ENCODE measurements at places on chromosomes 2 and 18.

DNA sequence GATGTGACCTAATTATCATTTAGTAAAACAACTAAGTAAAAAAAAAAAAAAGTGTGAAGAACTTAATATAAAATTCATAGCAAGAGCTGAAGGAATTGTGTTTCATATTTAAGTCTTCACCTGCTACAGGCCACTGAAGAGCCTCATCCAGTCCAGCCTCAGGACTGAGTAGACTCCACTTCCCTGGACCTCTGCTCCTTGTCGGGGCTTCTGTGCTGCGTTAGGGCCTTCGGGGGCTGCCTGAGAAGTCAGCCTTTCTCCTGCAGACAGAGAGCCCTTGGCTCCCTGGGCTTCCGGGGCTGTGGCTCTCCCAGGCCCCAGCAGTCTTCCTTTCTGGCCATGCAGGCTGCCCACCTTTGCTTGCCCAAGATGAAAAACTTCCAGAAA, 95.5 kb downstream of the MTCL1 start:
- DNase-seq = no peak

- no peak for DNase-seq
These were observed 9.0 kb upstream of the HIBCH start for GRCh38 chr2:190328573-190329147.

DNA sequence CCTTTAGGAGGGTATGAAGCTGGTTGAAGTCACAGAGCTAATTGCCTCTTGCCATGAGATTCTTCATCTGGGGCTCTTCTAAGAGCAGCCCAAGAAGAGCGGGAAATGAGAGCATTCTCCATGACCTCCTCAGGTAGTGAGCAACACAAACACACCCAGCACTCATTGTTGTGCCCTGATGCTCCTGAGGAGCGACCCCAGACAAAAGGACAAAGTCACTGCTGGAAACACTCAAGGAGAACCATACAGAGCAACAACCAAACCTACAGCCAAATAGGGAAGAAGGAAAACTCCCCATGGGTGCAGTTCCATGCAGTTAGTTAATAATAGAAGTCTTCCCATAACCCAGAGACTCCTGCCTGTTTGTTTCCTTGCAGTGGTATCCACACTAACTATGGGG, 426.0 kb upstream of the CRIM1 start:
- no peak for DNase-seq

DNA sequence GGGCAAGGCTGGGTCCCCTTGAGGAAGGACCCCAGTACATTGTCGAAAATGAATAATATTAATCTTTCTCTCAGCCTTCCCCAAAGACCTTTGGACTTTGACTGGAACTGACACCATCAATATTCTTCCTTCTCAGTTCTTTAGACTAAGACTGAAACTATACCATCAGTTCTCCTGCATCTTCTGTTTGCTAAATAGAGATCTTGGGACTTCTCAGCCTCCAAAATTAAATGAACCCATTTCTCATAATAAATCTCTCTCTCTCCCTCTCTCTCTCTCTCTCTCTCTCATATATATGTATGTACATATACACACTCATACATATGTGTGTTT, 39.7 kb upstream of the VRK2 start:
- DNase-seq = no peak

DNA sequence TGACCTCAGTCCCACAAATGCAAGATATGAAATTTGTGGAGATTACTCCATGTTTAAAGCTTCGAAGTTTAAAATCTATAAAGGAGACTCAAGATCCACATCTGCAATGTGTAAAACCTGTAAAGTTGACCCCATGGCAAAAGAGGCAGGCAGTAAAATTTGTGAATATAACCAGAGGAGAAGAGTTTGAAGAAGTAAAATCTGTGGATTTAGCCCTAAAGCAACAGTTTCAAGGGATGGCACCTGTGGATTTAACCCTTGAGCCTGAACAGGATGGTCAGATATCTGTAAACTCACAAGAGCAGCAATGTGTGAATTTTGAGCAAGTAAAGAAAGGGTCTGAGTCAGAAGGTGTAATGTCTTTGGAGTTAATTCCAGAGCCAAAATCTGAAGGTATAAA, 11.2 kb upstream of the ZNF512 start:
- no peak for DNase-seq

- DNase-seq = no peak
These were observed 179.0 kb downstream of the TRABD2A start for GRCh38 chr2:84701880-84702279.

DNA sequence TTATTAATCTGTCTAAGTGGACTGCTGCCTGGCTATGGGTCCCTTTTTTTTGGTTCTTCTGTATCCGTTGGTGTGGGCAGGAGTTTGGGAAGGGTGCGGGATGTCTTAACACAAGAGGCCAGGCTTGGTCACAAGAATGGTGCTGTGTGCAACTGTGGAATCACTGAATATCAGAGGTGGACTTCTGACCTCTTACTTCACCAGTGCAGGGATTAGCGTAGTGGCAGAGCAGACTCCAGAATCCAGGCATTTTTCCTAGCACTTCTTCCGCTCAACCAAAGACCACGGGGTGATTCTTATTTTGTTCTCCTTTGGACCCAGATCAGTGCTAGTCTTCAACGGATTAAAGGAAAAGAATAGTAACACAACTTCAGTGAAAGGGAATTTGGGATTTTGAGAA, 254.3 kb upstream of the TNP1 start:
- no peak for DNase-seq

- DNase-seq = no peak
These were observed 77.2 kb upstream of the NFU1 start for GRCh38 chr2:69514406-69514805.

- DNase-seq = no peak
These were observed 47.8 kb upstream of the RHOB start for GRCh38 chr2:20398956-20399567.

DNA sequence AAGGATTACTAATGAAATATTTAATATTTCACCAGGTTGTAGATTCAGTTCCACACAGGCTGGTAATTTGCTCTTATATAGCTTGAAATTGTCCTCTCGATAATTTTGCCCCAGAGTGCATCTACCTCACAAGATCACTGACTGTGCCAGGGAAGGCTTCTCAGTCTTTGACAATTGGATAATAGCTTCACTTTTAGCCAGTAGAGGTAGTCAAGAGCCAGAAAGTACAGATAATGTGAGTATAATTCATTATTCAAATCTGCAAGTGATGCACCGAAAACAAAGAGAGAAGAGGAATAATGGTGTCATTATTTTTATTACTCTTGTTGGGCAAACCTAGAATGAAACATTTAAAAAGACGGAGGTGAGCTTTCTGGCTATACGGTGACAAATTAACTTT, 292.8 kb downstream of the EN1 start:
- no peak for DNase-seq

GRCh38 chr2:69686813-69687212, 43.3 kb upstream of the AAK1 start:
- no peak for DNase-seq

DNA sequence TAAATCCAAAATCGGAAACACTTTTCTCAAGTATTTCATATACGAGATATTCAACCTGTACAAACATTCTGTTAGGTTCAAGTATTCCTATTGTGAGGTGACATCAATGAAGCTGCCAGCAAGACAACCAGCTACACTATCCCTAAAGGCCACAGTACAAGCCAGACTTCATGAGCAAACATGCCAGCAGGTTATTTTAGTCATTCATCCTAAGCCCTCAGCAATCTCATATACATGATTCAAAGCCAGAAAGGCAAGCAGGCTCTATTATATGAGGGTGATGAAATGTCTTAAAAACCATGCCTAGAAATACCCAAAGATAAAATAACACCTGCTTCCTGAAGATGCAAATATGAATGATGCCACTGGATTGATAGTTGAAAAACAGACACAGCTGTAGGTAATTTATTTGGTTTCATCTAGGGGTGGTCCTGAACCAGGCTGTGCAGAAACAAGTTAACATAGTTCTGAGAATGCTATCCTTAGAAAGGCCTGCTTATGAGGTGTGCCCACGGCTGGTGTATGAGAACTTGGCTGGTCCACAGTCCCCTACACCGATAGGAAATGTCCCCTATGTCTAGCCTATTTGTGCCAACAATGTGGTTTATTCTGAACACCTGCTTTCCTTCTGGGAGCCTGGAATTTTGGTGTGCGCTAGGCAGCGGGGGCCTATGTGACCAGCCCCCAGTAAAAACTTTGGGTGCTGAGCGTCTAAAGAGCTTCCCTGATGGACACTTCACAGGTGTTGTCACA, 48.2 kb upstream of the KIDINS220 start:
- no peak for DNase-seq

DNA sequence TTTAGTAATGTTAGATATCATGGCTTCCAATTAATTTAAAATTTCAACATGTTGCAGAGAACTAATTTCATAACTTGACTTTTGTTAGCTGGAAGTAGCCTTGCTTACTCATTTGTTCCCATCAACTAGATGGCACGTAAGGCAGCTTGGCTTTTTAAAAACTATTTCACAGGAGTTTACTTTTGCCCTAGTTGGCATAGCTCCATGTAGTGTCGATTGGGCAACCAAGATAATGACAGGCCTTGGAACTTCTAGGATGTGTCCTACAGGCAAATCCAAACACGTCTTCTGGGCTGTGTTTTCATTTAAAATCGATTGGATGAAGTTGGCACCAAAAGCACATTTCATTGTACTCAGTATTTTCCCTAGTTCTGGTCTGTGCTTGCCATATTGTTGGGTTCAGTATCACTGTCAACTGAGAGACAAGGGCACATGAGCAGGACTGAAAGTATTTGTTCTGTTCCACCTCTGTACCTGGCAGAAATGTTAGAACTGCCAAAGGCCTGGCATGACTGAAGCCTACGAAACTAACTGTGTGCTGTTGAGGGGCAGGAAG, 29.4 kb downstream of the HADHB start:
- peak; percentile 21 for DNase-seq

DNA sequence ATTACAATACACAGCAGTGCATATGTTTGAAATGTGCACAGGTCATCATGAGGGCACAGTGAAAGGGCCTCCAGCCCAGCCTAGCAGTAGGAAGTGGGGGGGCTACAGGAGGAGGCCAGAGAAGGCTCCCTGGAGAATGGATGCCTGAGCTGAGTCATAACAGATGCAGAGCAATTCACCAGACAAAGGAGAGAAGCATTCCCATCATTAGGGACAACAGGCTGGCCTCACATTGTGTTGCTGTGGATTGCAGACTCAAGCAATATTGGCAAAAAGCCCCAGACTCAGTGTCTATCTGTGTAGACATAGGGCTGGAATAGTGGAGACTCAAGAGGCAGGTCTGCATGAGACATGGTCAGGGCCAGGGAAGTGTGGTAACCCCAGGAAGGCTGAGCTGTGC, 329.9 kb downstream of the DLGAP1 start:
- DNase-seq = no peak

DNA sequence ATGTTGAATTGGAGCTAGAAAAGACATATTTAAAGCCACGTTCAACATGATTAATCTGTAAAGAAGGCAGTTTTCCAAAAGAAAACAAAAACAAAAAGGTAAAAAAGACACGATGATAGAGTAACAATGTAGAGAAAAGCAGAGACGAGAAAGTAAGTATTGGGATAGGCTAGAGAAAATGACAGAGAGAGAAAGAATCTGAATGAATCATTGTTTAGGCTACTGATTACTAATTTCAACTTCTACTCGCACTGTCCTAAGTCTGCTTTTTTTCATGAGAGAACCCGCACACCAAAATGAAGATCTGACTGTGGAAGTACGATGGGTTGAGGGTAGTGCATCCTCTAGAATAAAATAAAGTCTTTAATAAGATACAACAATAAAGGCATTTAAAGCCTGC, 1599.2 kb upstream of the TMEFF2 start:
- no peak for DNase-seq

- peak; percentile 82 for DNase-seq
These were observed 858 bp downstream of the KCNS3 start for GRCh38 chr2:17879137-17879912.

DNA sequence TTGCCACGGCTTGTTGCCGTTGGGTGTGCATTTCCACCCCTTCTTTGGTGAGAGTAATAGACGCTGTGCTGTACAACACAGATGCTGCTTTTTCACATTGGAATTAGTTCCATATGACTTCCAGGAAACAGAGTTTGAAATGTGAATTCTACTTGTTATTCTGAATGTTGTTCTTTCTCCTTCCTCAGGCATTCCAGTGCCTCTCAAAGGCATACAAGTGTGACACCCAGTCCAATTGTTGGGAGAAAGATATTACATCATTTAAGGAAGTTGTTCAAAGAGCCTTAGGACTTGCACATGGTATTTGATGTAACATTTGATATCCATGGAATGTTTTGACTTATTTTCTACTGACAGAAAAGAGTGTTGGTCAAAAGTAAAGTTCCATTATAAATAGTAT, 134.4 kb upstream of the LTBP1 start:
- no peak for DNase-seq

GRCh38 chr2:212348501-212348900, 190.1 kb downstream of the ERBB4 start:
- no peak for DNase-seq

GRCh38 chr2:38199127-38199526, 123.2 kb upstream of the CYP1B1 start:
- DNase-seq = no peak

- no peak for DNase-seq
These were observed 25.3 kb downstream of the SCG2 start for GRCh38 chr2:223576873-223577272.

DNA sequence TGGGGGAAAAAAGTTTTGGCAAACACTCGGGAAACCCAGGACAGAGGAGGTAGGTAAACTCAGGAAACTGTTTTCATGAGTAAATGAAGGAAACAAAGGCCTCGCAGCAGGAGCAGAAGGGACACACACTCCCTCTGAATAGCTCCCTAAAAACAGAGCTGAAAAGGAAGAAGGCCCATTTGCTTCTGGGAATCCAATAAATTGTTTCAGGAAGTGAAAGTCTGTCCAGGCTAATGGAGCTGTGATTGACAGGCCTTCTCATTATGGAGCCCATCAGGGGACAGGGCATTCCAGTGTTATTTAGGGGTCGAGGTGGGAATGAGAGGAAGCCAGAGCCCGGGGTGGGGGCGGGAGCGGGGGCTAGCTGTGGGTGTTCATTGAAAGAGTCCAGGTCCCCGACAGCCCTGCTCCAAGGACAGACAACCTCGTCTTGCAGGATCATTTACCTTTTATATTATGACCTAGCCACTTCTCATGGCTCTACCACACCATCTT, 81.2 kb downstream of the GBX2 start:
- DNase-seq = peak; percentile 52

- no peak for DNase-seq
These were observed 138.8 kb downstream of the TRIB2 start for GRCh38 chr2:12855508-12855907.

- no peak for DNase-seq
These were observed 61.4 kb upstream of the SIX3 start for GRCh38 chr2:44880125-44880483.

- no peak for DNase-seq
These were observed 60.8 kb upstream of the DYNAP start for GRCh38 chr18:54530285-54530684.

GRCh38 chr2:74297391-74297790, 45.8 kb downstream of the SLC4A5 start:
- no peak for DNase-seq

GRCh38 chr2:510839-511238, 166.4 kb downstream of the TMEM18 start:
- DNase-seq = no peak

- DNase-seq = no peak
These were observed 24.8 kb downstream of the GALM start for GRCh38 chr2:38690499-38691420.

- DNase-seq = no peak
These were observed 36.3 kb downstream of the HDHD2 start for GRCh38 chr18:47113796-47114540.
